ENCODE measurements at places on chromosomes 11 and 22. TPM values are rescaled to one million over a fixed set of nuclear protein-coding genes. Genes with fewer than 3 reads are reported as not detected.

DNA sequence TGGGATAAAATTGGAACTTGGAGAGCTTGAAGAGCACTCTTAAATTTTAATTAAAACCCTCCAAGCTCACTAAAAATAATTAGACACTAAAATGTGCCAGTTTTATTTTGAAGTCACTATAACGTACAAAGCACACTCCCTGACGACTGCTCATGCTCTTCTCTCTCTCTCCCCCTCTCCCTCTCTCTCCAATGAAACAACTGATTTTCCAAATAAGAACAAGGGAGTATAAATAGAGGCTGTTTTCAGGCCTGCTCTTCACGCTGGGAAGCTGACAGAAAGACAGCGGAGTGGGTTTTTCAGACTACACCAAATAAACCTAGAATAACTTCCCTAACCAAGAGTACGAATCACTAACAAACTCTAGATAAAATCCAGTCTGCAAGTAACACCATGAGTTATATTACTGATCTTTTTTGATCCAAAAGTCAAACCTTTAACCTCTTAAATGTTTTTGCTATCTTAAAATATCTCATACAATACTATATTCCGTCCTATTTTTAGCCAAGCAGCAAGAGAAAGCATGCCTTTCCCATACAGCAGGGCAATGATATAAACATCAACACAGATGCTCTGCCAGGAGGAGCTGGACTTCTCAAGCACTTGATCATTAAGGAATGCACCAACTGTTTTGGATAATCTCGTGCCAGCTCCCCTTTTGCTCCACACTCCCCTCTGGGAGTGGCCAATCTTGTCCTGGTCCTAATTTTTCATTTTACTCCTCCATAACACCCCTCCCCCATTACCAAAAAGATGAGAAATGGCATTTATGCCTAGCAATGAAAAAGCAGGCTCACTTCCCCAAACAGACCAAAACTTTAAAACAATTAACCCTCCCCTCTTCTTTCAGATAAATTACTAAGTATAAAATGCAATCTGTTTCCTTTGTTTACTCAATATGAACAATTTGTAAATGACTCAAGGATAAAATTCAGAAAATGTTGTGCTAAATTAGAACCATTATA lies 116.9 kb downstream of the SOX6 start:
- H3K36me3 ChIP-seq = no peaks in the 10 kb centered on the region
- DNase-seq = no peak
- H3K27me3 ChIP-seq = no peaks in the 10 kb centered on the region
- no peak overlapping the region for H3K27ac ChIP-seq
- no peaks in the 10 kb centered on the region for H3K4me1 ChIP-seq

Gene MPPED2
- total RNA-seq = not detected

Gene PYGM
- total RNA-seq = 2.2 TPM

Gene MPEG1
- 1.2 TPM for total RNA-seq

- peaks cover 96% of the 10 kb centered on the region for H3K4me1 ChIP-seq
- peak; percentile 45 for DNase-seq
- H3K27ac ChIP-seq = peak overlapping the region; percentile 52
- peak overlapping the region; percentile 44 for H3K4me3 ChIP-seq
These were observed 104.1 kb downstream of the ETS1 start for GRCh38 chr11:128483211-128483788.

Gene RBM14
- total RNA-seq = 165 TPM

Measured in CD8-positive, alpha-beta memory T cell (primary cell).